Putamen (tissue), 1 donor: ENCODE measurements at places on chromosomes 1 and 21.

- no peak for DNase-seq
Observed at GRCh38 chr1:85320371-85321131, 44.1 kb upstream of the BCL10 start.

- DNase-seq = peak; percentile 53
Observed at GRCh38 chr21:26041431-26042180, 129.0 kb downstream of the APP start.

DNA sequence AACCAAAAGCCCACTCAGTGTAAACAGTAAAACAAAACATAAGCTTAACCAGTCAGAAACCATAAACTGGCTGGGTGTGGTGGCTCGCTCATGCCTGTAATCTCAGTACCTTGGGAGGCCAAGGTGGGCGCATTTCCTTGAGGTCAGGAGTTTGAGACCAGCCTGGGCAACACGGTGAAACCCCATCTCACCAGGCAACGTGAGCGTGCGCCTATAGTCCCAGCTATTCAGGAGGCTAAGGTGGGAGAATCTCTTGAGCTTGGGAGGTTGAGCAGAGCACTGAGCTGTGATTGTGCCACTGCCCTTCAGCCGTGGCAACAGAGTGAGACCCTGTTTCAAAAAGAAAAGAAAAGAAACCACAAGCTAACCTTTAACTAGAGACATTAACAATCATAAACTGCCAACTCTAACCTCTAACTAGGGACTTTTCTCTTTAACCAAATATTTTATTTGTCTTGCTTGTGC is 13.1 kb upstream of the PRRC2C start:
- no peak for DNase-seq

DNA sequence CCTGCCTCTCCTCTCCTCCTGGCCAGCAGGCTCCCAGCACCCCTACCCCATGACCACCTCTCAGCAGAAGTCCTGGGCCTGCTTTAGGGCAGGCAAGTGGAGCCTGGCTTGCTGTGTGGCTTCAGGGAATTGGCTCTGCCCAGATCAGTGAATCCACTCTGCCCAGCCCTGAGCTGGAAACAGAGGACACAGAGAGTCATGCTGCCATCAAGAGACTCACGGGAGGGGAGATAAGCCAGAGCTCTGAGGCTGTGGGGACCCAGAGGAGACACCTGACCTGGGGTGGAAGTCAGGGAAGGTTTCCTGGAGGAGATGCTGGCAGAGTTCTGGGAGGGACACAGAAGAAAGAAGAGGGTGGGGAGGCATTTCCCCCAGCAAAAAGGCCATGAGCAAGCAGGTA is 54.2 kb downstream of the GLIS1 start:
- DNase-seq = no peak

- DNase-seq = no peak
Observed at GRCh38 chr1:79539001-79539400, 532.5 kb upstream of the ADGRL4 start.
